AG04449 (cell line): ENCODE measurements at places on chromosomes 12 and 14.

DNA sequence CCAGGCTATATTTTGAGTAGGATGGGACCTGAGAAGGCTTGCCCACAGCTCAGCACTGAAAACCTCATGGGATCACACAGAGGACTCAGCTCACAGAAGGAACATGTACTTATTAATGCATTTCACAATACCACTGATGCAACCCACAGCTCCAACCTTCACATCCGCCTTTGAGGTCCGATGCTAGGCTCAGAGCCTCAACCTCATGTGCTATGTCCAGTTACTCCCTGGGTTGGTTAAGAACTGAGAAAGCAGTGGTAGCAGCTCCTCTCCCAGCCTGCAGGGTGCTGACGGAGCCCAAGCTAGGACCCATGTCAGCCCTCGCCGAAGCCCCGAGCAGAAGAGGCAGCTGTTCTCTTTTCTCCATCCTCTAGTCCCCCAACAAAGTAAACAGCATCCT, 52.9 kb downstream of the SPTB start:
- DNase-seq, result no peak

GRCh38 chr14:96403409-96403808, 11.5 kb downstream of the AK7 start:
- DNase-seq, result no peak

DNA sequence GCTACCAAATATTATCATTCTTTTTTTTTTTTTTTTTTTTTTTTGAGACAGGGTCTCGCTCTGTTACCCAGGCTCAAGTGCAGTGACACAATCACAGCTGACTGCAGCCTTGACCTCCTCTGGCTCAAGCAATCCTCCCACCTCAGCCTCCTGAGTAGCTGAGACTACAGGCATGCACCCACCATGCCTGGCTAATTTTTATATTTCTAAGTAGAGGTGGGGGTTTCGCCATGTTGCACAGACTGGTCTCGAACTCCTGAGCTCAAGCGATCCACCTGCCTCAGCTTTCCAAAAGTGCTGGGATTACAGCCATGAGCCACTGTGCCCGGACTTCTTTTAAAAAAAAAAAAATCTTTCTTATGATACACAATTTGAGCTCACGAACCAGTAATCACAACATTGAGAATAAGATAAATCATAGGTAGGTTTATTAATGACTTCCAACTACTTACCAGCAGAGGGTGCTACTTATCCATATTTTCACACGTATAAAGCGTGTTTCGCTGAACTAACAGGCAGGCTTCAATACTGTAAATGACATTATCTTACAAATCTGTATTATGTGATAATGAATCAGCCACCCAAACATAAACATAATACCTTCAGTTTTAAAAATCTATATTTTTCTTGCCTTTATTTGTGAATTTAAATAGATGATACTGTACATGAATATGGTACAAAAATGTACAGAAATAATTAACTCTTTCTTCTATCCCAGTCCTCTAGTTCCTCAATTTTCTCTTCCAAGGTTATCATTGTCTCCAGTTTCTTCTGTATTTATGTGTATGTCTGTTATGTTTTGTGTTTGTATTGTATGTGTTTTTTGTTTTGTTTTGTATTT, 42.5 kb upstream of the BCAT1 start:
- DNase-seq, result no peak

- DNase-seq, result no peak
Measured at GRCh38 chr12:107765316-107765715, 4.4 kb upstream of the PRDM4 start.

GRCh38 chr12:101441461-101442224, 33.5 kb upstream of the SPIC start:
- DNase-seq, result no peak

GRCh38 chr14:22887260-22887989, 4.4 kb downstream of the REM2 start:
- DNase-seq, result no peak

DNA sequence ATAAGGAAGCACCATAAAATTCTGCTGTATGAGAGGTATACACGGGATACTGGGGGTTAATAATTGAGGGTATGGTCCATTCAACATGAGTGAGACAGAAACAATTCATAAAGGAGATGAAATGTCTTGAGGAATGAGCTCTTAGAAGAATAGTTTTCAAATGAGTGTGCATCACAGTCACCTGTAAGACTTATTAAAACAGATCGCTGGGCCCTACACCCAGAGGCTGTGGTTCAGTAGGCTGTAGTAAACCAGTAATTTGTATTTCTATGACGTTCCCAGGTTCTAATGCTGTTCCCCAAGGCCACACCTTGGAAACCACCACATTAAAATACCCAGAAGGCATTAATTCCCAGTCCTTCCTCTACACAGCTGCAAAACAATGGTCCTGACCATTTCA, 49.6 kb downstream of the CAND1 start:
- DNase-seq, result no peak

- no peak for DNase-seq
Measured at GRCh38 chr14:73290279-73290678, 53.0 kb downstream of the PAPLN start.

GRCh38 chr12:22935501-22935900, 310.5 kb downstream of the ETNK1 start:
- no peak for DNase-seq
